LNCaP clone FGC (cell line): ENCODE measurements at places on chromosomes 11 and 22.

- no peak for DNase-seq
Measured at GRCh38 chr11:62574363-62575071, 826 bp upstream of the EEF1G start.

- no peak for DNase-seq
Measured at GRCh38 chr11:43954241-43954640, 11.8 kb downstream of the C11orf96 start.

DNA sequence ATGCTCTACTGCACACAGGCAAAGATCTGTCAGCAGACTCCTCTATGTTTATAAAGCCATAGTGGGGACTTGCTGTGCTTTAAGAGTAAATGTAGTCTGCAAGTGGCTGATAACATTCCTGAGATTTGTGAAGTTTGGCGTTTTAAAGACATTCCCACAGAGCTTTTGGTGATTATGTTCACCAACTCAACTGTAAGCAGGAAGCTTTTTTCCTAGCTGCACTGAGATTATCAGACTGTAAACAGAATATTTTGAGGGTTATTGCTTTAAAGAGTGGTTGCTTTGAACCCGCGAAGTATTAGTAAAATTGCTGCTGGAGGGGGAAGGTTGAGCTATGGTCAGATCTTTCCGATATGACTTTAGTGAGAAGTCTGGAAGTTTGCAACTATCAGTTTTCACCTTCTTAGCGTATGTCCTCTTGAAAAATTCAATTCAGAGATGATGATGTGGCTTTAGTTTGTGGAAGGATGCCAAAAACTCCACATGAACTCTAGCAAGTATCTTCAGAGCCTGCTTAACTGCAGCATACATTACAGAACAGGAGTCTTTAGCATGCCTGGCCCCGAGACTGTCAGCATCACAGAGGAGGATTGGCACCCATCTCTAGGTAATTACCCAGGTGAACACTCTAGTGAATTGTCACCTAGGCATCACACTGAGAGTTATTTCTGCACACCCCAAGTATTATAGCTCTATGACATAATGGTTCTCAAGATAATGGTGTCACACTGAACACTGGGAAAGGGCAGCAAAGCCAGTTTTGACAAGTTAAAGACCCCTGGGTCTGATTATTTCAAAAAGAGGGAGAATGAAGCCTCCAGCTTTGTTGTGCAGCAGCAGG is 89.9 kb downstream of the MTNR1B start:
- DNase-seq, result no peak

GRCh38 chr11:44145011-44145775 is 49.7 kb downstream of the EXT2 start:
- DNase-seq, result no peak

DNA sequence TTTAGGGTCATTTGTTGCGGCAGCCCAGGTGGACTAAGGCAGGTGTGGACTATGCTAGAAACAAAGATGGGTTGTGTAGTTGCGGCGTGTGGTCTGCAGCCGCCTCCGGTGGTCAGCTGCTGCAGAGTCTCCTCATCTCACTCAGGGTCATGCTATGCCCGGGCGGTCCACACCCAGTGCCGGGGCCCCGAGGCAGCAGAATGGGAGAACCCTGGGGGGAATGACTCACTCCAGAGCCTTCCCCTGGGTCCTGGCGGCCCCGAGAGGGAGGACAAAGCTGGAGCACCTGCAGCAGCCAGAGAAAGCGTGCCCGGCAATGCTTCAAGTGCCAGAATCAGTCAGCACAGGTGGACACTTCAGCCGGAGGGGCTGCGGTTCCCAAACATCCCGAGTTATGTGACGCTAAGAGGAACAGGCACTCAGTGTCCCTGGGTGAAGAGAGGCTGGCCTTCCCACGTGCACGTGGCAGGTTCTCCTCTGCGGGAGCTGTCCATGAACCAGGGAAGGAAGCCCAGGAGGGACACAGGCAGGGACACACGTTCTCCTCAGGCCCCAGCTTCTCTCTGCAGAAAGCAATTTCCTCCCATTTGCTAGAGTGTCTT is 289.6 kb upstream of the B3GAT1 start:
- DNase-seq, result no peak

GRCh38 chr11:620935-621814 is 3.6 kb downstream of the CDHR5 start:
- DNase-seq, result no peak

GRCh38 chr11:4025967-4026324 is 68.7 kb upstream of the RRM1 start:
- DNase-seq, result no peak

DNA sequence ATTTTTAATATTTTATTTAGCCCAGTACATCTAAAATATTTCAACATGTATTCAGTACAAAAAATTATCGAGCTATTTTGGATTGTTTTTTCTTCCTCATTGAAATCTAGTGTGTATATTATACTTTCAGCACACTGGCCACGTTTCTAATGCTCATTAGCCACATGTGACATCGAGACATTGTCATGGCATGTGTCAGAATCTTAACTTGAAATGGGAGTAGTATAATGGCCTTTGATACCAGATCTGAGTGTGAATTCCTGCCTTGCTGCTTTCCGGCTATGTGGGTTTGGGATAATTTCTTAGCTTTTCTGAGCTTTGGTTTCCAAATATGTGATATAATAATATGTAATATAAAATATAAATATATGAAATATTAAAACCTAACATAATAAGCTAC is 54.3 kb downstream of the BCL2L13 start:
- DNase-seq, result no peak

DNA sequence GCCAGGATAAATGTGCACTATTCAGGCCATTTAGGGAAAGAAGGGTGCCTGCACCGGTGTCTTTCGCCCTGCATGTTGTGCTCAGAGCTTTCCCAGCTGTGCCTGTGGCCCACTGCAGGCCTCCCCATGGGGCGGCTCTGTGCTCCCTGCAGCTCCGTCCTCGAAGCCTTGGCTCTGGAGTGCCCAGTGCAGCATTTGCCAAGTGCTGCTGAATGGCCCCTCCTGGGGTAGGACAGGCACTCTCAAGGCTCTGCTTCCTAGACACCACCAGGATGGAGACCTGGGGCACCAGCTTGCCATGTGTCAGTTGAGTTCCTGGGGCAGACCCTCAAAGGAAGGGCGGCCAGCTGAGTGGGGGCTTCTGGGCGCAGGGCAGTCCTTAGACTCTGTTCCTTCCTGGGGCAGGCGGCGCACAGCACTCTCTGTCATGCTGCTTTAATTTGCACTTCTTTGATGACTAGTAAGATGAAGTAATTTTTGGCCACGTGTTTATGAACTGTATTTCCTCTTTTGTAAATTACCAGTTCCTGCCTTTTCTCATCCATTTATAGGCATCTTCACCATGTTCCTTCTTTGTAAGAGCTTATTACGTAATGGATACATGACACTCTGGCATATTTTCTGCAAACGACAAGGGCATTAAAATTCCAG is 32.1 kb upstream of the GNB1L start:
- no peak for DNase-seq

- DNase-seq, result no peak
Measured at GRCh38 chr11:114970927-114971645, 292.8 kb downstream of the NXPE2 start.

- DNase-seq, result peak; percentile 8
Measured at GRCh38 chr22:47837703-47838102, 1075.3 kb downstream of the TBC1D22A start.

- DNase-seq, result no peak
Measured at GRCh38 chr11:69219991-69220390, 64.3 kb downstream of the SMIM38 start.

GRCh38 chr22:44024288-44024921 is at the start of gene PARVB:
Gene PARVB (plus strand): TSS chr22:44024302. CDS start chr22:44024340, 38 bp downstream.
- no peak for DNase-seq

DNA sequence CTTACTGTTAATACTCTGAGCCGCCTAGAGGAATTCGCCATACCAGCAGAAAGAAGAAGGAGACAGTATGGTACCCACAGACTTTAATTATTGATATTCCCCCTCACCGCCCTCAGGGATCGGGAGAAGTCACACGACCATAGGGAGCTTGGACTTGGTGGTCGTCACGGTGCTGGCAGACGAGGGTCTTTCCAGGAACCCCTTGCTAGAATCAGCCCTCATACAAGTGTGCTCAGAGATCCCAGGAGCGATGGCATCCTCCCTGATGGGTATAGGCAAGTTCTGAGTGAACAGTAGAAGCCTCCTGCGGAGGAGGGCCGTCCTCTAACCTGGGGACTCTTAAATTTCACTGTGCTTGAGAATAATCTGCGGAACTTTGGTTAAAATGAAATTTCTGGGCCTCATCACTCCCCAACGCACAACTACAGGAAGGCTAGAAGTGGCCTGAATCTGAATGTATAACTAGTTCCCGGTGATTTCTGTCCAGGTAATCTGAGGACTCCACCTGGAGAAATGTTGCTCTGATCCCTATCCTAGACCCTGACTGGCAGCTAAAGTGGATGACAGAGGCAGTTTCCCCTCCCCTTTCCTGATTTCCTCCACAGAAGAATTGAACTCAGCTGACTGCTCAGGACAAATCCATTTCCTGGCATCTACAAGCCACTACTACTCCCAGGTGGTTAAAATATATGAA is 4.5 kb downstream of the VSIG2 start:
- no peak for DNase-seq

DNA sequence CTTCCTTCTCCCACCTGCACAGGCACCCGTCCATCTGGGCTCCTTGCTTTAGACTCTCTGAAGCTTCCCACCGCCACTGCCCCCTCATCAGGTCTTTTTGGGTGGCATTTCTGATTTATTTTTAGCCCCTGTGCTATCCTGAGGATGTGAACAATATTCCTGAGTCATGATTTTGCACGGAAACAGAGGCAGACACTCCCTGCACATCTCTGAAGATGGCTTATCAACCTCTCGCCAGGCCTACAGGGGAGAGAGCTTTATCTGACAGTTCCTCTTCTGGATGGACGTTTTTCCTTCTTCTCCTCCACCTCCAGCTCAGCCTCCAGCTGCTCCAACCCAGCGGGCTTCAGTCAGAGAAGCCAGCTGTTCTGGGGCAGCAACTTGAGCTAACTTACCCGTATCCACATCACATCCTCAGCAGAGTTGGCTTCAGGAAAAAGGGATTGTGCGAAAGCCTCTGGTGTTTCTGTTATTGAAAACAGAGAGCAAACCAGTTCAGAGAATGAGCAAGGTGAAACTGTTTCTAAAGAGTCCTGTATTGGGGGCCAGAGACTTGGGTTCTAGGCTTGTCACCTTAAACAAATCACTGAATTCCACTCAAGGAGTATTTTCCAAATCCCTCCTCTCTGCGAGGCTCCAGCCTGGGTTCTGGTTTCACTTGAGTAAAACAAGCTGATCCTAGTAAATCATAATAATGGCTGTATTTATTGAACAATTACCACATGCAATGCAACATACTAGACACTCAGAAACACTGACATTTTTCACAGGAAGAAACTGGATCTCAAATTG is 33.1 kb upstream of the ETS1 start:
- no peak for DNase-seq

DNA sequence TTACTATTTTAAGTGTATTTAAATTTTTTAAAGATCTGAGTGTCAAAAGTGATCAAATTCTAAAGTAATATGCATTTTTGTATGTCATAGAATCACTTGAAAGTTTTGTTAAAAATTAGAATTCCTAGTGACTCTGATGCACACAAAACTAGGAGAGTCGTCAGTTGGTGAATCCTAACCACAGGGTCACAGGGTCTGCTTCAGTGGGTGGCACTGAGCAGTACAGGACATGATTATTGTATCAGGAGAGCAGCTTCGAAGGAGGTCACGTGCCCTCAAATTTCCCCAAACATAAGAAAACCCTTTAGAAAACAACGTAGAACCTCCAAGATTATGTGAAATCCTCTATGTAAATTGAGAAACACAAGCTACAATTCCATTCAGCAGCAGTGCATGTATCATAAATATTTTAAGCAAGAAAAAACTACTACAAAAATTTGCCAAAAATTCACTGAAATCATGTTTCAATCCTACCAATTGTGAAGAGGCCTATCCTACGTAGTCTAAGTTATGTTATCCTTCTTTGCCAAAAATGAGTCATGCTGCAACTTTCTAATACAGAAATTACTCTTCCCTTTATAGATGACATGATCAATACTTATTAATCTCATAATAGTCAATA is 323.6 kb downstream of the AASDHPPT start:
- no peak for DNase-seq

DNA sequence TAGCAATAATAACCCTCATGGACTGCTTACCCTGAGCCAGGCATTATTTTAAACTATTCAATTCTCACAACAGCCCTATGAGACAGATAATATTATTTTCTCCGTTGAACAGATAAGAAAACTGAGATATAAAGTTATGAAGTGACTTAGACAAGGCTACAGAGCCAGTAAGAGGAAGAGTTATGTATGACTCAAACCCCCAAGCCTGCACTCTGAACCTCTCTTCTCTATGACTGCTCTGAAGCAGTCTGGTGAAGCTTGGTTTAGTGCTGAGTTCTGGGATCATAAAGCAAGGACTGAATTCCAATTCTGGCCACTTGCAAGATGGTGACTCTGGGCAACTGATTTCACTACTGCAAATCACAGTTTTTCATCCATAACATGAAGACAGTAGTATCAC is 34.5 kb downstream of the TNKS1BP1 start:
- no peak for DNase-seq

GRCh38 chr22:22408731-22409696 is 99.5 kb downstream of the ZNF280B start:
- DNase-seq, result no peak

DNA sequence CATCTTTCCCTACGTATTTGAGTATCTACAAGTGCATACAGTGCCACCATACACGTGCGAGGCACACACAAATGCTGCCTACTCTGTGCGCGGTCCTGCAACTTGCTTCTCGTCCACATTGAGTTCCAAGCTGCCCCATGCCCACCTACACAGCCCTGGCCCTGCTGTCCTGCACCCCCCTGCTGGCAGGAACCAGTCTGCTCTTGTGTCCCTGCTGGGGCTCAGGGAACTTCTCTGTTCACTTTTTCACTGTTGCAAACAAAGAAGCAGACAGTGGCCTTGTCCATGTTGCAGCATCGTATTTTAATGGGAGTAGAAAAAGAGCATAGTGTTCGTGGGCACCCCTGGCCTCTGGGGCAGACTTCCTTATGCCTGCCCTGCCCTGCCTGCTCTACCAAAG is 14.0 kb downstream of the CPT1A start:
- DNase-seq, result no peak

DNA sequence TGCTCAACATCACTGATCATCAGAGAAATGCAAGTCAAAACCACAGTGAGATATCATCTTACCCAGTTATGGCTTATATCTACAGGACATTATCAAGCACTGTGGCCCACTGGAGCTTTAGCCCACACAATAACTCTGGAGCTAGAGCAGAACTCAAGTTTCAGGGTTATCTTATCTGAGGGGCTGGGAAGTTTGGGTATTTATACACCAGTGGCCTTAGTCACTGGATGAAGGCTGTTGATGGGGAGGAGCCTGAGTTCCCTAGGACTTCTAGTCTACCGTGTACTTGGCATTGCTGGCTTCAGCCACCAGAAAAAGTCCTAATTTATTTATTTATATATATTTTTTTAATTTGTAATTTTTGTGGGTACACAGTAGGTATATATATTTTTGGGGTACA is 19.3 kb downstream of the HSD17B12 start:
- DNase-seq, result no peak

DNA sequence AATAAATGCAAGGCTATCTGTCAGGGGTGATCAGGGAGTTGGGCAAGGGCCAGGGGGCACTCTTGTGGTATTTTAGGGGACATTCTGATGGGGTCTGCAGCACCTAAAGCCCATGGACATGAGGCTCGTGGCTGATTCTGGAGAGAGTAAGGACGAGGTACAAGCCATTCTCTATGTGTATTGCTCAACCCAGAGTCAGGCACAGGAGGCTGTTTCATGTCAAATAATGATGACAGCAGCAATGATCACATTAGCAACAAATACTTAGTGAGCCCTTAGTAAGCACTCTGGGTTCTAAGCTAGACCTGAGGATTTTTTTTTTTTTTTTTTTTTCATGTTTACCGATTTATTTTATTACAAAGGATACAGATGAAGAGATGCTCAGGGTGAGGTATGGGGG is 83.5 kb upstream of the THY1 start:
- DNase-seq, result no peak

GRCh38 chr11:102485095-102485722 is 32.6 kb upstream of the TMEM123 start:
- peak; percentile 73 for DNase-seq
